ENCODE measurements at places on chromosomes 6 and 20. TPM values are rescaled to one million over a fixed set of nuclear protein-coding genes. Genes with fewer than 3 reads are reported as not detected.

Gene COL9A3
- total RNA-seq: 0.45 TPM

Gene GNAS-AS1
- total RNA-seq: 0.89 TPM

Gene SLC22A2
- not detected for total RNA-seq

Gene SLC17A3
- 0.76 TPM for total RNA-seq
